ENCODE measurements at places on chromosomes 6 and 20.

DNA sequence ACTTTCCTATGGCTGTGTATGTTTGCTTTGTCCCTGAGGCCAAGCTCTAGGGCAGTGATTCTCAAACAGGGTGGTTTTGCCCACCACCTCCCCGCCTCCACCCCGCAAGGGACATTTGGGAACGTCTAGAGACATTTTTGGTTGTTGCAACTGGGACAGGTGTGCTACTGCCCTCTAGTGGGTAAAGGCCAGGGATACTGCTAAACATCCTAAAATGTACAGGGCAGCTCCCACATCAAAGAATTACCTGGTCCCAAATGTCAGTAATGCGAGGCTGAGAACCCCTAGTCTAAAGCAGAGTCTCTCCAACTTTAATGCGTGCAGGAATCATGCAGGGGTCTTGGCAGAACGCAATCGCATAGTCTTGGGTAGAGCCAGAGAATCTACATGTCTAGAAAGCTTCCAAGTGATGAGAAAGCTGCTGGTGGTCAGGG is 5.1 kb downstream of the KCNS1 start:
- DNase-seq = peak; percentile 72

GRCh38 chr6:132369526-132369925 is 31.7 kb downstream of the MOXD1 start:
- no peak for DNase-seq

GRCh38 chr6:121492536-121492935 is 57.1 kb downstream of the GJA1 start:
- DNase-seq = no peak

GRCh38 chr6:41940759-41941279 is 789 bp downstream of the CCND3 start:
- DNase-seq = peak; percentile 44

Measured in CD4-positive, alpha-beta T cell treated with Interleukin-15 for 4 hours (primary cell).